ENCODE measurements at places on chromosomes 3 and 15.

DNA sequence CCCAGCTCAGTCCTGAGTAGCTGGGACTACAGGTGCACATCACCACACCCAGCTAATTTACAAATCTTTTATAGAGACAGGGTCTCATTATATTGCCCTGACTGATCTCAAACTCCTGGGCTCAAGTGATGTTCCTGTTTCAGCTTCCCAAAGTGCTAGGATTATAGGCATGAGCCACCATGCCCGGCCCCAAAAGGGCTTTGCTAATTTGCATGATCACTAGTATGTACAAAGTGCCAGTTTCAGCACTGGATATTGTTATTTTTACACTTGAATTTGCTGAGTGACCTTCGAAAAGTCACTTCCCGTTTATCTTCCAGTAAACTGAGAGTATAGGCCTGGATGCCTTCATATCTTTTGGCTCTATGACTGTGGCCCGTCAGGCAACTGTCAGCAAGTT lies 12.2 kb downstream of the CLN6 start:
- no peak for DNase-seq

GRCh38 chr3:42746455-42747450 lies 26.3 kb downstream of the CCDC13 start:
- DNase-seq = no peak

DNA sequence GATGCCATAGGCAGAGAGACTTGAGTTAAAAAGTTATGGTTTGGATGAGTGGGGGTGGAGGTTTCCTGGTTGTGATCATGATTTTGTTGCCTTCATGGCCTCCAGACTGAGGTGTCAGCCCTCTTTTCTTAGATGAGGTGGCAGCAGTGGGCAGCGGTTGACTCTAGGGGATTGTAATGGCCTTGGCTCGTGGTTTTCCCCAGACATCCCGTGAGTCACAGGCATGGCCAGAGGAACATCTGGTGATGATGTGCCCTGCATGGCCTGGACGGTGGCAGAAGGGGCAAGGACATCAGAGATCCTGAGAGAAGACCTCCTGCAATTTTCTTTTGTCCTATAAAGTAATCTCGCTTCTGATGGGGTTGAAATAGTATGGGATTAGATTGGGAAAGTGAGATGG lies 12.4 kb downstream of the RETNLB start:
- no peak for DNase-seq

GRCh38 chr3:10281951-10282350 lies 10.8 kb downstream of the GHRL start:
- no peak for DNase-seq

DNA sequence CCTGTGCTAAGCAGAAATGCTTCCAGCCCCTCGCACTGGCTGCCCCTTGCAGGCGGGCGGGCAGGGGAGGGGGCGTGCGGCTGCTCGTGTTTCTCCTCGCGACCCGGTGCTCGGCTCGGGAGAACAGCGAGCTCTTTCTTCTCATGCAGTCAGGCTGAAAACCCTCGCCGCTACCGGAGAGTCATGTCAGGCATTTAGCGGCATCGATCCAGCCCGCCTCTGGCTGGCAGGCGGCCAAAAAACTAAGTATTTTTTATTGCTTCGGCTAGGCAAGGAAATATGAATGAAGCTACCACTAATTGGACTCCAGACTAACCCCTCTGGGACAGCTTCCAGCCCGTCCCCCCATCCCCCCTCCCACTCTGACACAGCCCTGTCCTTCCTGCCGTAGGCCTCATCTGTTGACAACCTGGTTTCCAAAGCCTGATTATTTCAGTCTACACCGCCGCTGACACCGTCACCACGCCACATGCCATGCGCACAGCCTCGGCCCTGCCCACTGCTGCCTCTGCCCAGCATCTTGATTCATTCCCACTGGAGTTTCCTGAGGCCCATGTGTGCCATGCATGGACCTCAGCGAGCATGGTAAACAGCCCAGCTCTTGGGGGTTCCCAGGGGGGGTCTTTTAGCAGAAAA lies 35.3 kb downstream of the TLE3 start:
- peak; percentile 10 for DNase-seq

- no peak for DNase-seq
Measured at GRCh38 chr3:50302095-50303012, 1.0 kb downstream of the HYAL1 start.

GRCh38 chr3:35969406-35969805 lies 330.1 kb downstream of the ARPP21 start:
- DNase-seq = no peak

GRCh38 chr3:58484045-58484721 lies 7.7 kb upstream of the KCTD6 start:
- DNase-seq = no peak

- no peak for DNase-seq
Measured at GRCh38 chr3:165797551-165797950, 39.7 kb downstream of the BCHE start.

DNA sequence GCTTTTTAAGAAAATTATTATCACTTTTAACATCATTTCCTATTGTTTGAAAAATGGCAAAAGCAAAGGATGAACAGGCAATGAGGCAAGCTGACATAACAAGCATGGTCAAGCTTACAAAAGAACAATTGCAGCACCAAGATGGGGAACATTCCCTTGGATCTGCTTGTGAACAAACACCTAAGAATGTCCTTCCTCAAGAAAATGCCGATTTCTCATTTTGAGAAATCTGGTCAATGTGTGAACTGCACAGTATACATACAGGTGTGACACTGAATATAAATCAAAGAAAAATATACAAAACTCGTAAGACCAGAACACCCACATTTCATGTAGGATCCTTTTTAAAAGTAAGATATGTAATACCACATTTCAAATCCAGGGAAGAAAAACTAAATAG lies 58.9 kb downstream of the LRRFIP2 start:
- DNase-seq = no peak

DNA sequence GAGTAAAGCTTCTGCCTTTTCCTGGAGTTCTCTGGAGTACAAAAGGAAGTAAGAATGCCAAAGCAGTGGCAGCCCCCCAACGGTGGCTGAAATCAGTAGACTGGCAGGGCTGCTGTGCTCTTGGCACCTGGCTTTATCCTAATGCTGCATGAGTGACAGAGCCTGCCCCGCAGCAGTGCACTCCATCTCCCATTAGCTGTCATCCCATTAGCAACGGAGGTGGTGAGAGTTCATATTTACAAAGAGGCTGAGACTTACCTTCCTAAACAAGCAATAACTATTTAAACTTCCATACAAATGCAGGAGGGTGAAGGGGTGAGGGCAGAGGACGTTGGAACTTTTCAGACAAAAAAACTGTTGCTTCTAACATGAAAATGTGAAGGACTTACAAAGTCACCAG lies 51.9 kb downstream of the SERPINI1 start:
- no peak for DNase-seq

GRCh38 chr15:56410721-56411120 lies 45.5 kb downstream of the TEX9 start:
- no peak for DNase-seq

GRCh38 chr3:123272547-123272946 lies 70.8 kb downstream of the SEC22A start:
- DNase-seq = no peak

GRCh38 chr3:58565621-58566397 lies 11.4 kb downstream of the FAM107A start:
- no peak for DNase-seq

DNA sequence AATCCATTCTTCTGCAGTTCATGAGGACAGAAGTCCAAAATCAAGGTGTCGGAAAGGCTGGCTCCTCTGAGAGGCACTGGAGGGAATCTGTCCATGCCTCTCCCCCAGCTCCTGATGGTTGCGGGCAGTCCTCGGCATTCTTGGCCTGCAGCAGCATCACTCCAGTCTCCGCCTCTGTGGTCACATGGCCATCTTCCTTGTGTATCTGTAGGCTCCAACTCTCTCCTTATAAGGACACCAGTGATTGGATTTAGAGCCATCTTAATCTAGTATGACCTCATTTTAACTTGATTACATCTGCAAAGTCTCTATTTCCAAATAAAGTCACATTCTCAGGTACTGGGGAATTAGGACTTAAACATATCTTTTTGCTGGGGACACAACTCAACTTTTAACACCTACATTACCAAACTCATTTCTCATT lies 56.0 kb upstream of the FLNB start:
- DNase-seq = no peak

DNA sequence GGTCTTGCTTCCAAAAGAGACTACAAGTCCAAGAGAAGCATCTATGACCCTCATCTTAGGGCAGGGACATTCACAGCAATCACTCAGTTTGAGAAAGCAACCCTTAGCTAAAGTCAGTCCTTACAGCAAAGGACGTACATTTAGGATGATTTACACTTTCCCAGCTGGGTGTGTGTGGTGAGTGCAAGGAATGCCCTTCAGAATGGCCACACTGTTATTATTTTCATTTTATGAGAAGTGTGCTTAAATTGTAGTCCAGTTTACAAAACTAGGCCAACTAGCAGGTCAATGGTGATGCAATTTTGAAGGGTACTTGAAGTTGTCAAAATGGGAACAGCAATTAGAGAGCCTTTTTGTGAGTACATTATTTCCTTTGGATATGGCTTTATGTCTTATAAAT lies 26.0 kb upstream of the CCK start:
- no peak for DNase-seq

GRCh38 chr3:140135461-140135860 lies 200.5 kb downstream of the CLSTN2 start:
- no peak for DNase-seq

- DNase-seq = no peak
Measured at GRCh38 chr15:89792106-89792805, 16.1 kb downstream of the MESP2 start.

- DNase-seq = no peak
Measured at GRCh38 chr3:147424581-147425387, 15.6 kb downstream of the ZIC1 start.

- no peak for DNase-seq
Measured at GRCh38 chr3:50393061-50393460, 33.7 kb upstream of the TMEM115 start.

DNA sequence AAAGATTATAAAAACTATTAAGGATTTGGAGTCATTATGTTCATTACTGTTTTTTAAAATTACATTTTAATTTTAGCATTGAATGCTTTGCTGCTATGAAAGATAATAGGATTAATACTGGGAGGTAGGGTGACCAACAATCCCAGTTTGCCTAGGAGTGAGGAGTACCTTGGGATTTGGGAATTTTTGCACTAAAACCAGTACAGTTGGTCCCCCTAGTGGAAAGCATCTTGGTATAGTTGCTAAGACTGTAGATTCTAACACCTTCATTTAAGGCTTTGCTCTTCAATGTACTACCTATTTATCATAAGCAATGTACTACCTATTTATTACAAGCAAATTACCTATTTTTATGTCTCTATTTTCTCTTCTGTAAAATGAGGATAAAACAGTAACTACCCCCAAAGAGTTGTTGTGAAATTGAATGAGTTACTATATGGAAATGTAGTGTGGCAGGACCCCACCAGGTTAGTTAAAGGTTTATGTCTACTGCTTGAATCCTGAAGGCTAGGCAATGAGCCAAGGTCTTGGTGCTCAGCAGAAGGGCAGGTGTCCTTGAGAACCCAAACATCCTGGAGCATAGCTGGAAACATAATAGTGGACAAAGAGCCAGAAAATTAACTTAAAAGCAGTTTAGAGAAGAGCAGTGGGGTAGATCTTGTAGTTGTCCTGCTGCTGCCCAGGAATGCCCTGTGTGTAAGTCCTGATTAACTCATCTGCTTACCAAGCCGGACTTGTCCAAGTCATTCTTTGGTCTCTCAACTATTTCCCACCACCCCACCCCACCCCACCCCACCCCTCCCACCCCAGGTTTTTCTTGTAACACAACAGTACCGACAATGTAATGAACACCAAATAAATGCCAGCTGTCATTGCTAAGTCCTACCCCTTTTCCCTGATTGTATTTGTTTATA lies 49.2 kb upstream of the NMD3 start:
- no peak for DNase-seq

DNA sequence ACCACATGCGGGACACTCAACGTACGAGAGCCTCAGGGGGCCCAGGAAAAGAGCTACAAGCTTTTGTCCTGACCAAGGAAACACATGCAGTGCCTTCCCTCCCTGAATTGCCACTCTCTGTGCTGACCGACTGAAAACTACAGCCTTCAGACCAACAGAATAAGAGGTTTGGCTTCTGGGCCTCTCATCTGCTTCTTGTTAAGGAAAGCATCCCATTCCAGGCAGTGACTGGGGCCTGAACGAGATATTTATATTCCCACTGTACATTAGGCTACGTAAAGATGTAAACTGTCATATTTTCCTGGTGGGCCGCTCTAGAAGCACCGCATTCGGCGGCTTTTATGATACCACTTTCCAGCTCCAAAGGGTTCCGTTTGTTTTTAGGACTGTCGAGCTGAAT lies 208.9 kb upstream of the TPM1 start:
- DNase-seq = no peak

GRCh38 chr15:79948095-79948695 lies 22.8 kb downstream of the BCL2A1 start:
- no peak for DNase-seq

DNA sequence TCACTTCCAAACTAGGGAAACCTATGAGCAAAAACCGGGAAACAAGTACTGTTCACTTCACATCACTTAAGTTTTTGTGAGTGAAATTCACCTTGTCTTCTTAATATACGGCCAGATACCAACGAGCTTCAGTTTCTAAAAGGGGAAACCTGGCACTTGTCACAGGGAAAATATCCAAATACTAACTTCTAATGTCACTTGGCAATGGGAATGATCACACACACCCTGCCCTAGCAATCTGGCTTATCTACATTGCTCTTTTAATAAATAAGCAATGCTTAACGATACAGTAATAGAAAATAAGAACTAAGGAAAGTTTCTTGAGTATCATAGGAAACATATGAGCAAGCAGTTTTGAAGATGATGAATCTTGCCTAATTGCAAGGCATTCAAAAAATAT lies 34.6 kb upstream of the PLOD2 start:
- DNase-seq = no peak

DNA sequence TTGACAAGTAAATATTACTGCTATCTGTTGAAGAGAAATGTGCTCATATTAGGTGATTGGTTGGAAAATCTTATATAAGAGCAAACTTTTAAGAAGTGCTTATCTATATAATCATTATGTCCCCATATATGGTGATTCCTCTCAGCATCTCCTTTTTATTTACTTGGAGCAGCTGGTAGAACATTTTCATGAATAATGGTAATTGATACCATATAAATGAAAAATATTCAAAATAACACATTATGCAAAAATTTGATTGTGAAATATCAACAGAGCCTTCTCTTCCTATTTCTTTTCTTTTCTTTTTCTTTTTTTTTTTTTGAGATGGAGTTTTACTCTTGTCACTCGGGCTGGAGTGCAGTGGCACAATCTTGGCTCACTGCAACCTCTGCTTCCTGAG lies 56.2 kb downstream of the ROBO2 start:
- no peak for DNase-seq
